Dermis blood vessel endothelial cell (primary cell): ENCODE measurements at places on chromosomes 3 and 15. TPM values are rescaled to one million over a fixed set of nuclear protein-coding genes. Genes with fewer than 3 reads are reported as not detected.

CYP1A1 gene
- 37.6 and 89.4 TPM in 2 replicates for total RNA-seq

GAP43 gene
- not detected in 2 replicates for total RNA-seq

LMAN1L gene
- not detected in 2 replicates for total RNA-seq

GP9 gene
- not detected in 2 replicates for total RNA-seq

HESX1 gene
- total RNA-seq: 0.34 and 0.47 TPM in 2 replicates

GOLGA8Q gene
- total RNA-seq: 0.09 and 0.85 TPM in 2 replicates

DZIP3 gene
- 3.1 and 6.8 TPM in 2 replicates for total RNA-seq

A4GNT gene
- total RNA-seq: not detected in 2 replicates

USF3 gene
- total RNA-seq: 6.5 and 12.3 TPM in 2 replicates

PAQR9 gene
- total RNA-seq: not detected in 2 replicates

STXBP5L gene
- total RNA-seq: 0.05 TPM in 1 of 2 replicates, not detected in the other

PLA2G4E gene
- total RNA-seq: not detected in 2 replicates

DUOXA1 gene
- not detected in 2 replicates for total RNA-seq

ATP13A5 gene
- not detected in 2 replicates for total RNA-seq

BCL2A1 gene
- total RNA-seq: not detected in 2 replicates

TUSC2 gene
- 19.7 and 20.8 TPM in 2 replicates for total RNA-seq

CPLX3 gene
- not detected in 2 replicates for total RNA-seq

MYO5A gene
- total RNA-seq: 59.9 and 115 TPM in 2 replicates

PRTG gene
- 2.6 and 7.5 TPM in 2 replicates for total RNA-seq

MB21D2 gene
- 3.9 and 4.0 TPM in 2 replicates for total RNA-seq

THAP10 gene
- 2.0 and 2.3 TPM in 2 replicates for total RNA-seq

GOLGA6A gene
- not detected in 2 replicates for total RNA-seq

SOX14 gene
- total RNA-seq: not detected in 2 replicates

CNTN3 gene
- total RNA-seq: not detected in 2 replicates

OSTN gene
- not detected in 2 replicates for total RNA-seq

CHCHD6 gene
- 3.7 and 5.6 TPM in 2 replicates for total RNA-seq

CHST13 gene
- total RNA-seq: 0.14 TPM in 1 of 2 replicates, not detected in the other

NOX5 gene
- under 0.01 TPM in 1 of 2 replicates, not detected in the other for total RNA-seq

SHF gene
- 1.8 and 3.7 TPM in 2 replicates for total RNA-seq

CYP8B1 gene
- total RNA-seq: not detected in 2 replicates

GOLGA6B gene
- total RNA-seq: not detected in 2 replicates

C3orf52 gene
- total RNA-seq: 6.7 and 7.7 TPM in 2 replicates

AP3B2 gene
- 0.17 TPM in 1 of 2 replicates, not detected in the other for total RNA-seq

ALG3 gene
- total RNA-seq: 36.8 and 40.6 TPM in 2 replicates

PRSS50 gene
- not detected in 2 replicates for total RNA-seq

SLC12A1 gene
- total RNA-seq: under 0.01 TPM in 2 replicates

RGMA gene
- total RNA-seq: 0.34 and 0.47 TPM in 2 replicates

AGBL1 gene
- total RNA-seq: not detected in 2 replicates

RTP3 gene
- not detected in 2 replicates for total RNA-seq

CLSTN2 gene
- 0.17 and 0.23 TPM in 2 replicates for total RNA-seq

RASGRP1 gene
- 0.37 and 0.51 TPM in 2 replicates for total RNA-seq

LRTM1 gene
- not detected in 2 replicates for total RNA-seq

ASB14 gene
- total RNA-seq: not detected in 2 replicates

SLC2A2 gene
- total RNA-seq: not detected in 2 replicates

CLDN1 gene
- 0.68 and 0.79 TPM in 2 replicates for total RNA-seq

ADAMTS7 gene
- total RNA-seq: 12.6 and 19.3 TPM in 2 replicates

PDIA3 gene
- total RNA-seq: 155 and 423 TPM in 2 replicates

RPL39L gene
- 9.7 and 14.6 TPM in 2 replicates for total RNA-seq

TNFSF10 gene
- total RNA-seq: 169 and 180 TPM in 2 replicates

COL6A5 gene
- total RNA-seq: not detected in 2 replicates

FMN1 gene
- total RNA-seq: 0.09 and 0.17 TPM in 2 replicates

FAM43A gene
- total RNA-seq: 313 and 423 TPM in 2 replicates

CCRL2 gene
- 5.1 and 5.7 TPM in 2 replicates for total RNA-seq

SAMMSON gene
- not detected in 2 replicates for total RNA-seq

SYNM gene
- 45.1 and 60.0 TPM in 2 replicates for total RNA-seq
